ENCODE measurements at places on chromosomes 4 and X. TPM values are rescaled to one million over a fixed set of nuclear protein-coding genes. Genes with fewer than 3 reads are reported as not detected.

Gene NR0B1
- total RNA-seq, result 0.86 TPM

Gene CC2D2A
- total RNA-seq, result 26.8 TPM

Gene SFRP2
- total RNA-seq, result 3.2 TPM

Gene CENPVL2
- 1.4 TPM for total RNA-seq

Gene GPR143
- total RNA-seq, result 7.1 TPM

Gene TAPT1
- total RNA-seq, result 29.9 TPM

Gene ADH7
- not detected for total RNA-seq

Gene MSANTD1
- total RNA-seq, result 2.1 TPM

Gene KIAA1210
- not detected for total RNA-seq

Gene FAM149A
- total RNA-seq, result 13.5 TPM

Gene NLGN3
- total RNA-seq, result 5.9 TPM

Gene GDPD2
- 2.8 TPM for total RNA-seq

Gene ARMCX1
- 31.6 TPM for total RNA-seq

Gene SSX4
- total RNA-seq, result not detected

Gene SPATA4
- total RNA-seq, result 0.93 TPM

Gene TMSB15B
- 20.9 TPM for total RNA-seq

DNA sequence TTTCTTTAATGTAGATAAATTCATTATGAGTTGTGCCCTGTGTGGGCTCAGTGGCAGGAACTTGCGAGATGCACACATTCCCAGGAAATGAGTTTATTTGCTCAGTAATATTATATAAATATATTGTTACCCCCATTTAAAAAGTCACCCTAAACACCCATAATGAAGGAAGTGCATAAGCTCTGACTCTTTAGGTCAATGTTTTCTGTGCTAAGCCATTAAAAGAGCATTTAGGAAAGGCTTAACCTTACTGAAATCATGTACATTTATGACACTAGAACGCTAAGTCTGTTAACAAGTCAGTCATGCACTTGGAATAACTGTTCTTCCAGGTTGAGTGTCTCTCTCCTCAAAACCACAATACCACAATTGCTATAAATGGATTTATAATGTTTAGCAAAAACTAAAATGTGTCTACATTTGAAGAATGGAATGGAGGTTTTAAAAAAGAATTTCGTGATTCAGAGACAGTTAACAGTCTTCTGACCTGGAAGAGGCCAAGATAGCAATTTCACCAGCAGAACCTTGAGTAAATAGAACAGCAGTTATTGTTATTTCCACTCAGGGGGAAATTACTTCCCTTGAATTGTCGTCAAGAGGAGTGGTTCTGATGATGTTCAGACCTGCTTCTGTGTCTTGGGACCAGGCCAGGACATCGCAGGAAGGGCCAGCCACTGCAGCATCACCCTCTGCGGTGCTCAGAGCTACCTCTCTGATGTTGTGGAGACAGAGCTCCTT is 91.1 kb upstream of the VEGFC start:
- H3K27ac ChIP-seq, result no peak overlapping the region
- H3K36me3 ChIP-seq, result no peaks in the 10 kb centered on the region
- H3K4me3 ChIP-seq, result no peak overlapping the region
- no peak for DNase-seq
- H3K4me1 ChIP-seq, result peaks cover 4% of the 10 kb centered on the region

- H3K4me3 ChIP-seq, result no peak overlapping the region
- H3K36me3 ChIP-seq, result peaks cover 4% of the 10 kb centered on the region
- H3K27ac ChIP-seq, result no peak overlapping the region
- H3K27me3 ChIP-seq, result peaks cover 3% of the 10 kb centered on the region
- DNase-seq, result no peak
- peaks cover 2% of the 10 kb centered on the region for H3K4me1 ChIP-seq
These were observed 24.5 kb downstream of the ELF4 start for GRCh38 chrX:130085551-130086446.

DNA sequence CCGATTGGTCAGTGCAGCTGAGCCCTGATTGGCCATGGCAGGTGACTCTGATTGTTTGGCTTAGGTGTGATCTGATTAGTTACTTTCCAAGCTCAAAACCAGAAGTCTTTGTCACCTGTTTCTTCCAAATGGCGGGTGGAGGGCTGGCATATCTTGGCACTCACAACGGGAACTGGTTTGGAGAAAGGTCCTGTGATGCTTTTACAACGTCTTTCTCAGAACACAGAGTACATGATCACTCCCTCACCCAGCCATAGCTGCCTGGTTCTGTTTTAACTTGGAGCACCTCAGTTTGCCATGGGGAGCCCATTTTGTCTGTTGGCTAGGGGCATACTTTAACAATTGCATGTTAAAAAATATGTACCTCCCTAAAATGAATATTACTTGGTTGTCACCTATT is 13.0 kb upstream of the XK start:
- no peak overlapping the region for H3K27ac ChIP-seq
- no peaks in the 10 kb centered on the region for H3K36me3 ChIP-seq
- H3K4me1 ChIP-seq, result peaks cover 5% of the 10 kb centered on the region
- peaks cover 8% of the 10 kb centered on the region for H3K27me3 ChIP-seq
- H3K4me3 ChIP-seq, result no peak overlapping the region

DNA sequence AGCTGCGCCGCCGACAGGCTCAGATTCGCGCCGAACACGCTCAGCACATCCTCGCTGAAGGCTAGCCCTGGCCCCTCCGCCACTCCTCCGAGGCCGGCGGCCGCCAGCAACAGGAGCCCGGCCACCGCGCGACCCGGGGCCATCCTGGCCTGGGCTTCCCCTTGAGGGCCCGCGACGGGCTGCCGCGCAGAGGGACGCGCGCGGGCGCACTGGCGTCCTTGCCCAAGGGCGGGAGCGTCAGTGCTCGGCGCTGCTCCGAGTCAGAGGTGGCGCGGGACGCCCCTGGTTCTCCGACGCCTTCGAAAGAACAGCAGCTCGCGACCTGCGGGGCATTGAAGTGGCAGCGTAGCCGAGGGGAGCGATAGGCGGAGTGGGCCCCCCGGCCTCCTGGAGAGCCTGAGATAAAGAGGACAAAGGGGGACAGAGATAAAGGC is 745 bp downstream of the SLC39A8 start:
- peaks cover 9% of the 10 kb centered on the region for H3K4me1 ChIP-seq
- H3K4me3 ChIP-seq, result peak overlapping the region; percentile 77
- H3K27me3 ChIP-seq, result peaks cover 57% of the 10 kb centered on the region
- peak overlapping the region; percentile 89 for H3K27ac ChIP-seq

- no peak for DNase-seq
- no peaks in the 10 kb centered on the region for H3K27me3 ChIP-seq
- no peak overlapping the region for H3K27ac ChIP-seq
- no peaks in the 10 kb centered on the region for H3K36me3 ChIP-seq
These were observed 441.9 kb downstream of the INPP4B start for GRCh38 chr4:142404191-142404611.

GRCh38 chrX:152245213-152245612 is 106.8 kb upstream of the MAGEA10 start:
- no peaks in the 10 kb centered on the region for H3K27me3 ChIP-seq
- DNase-seq, result no peak
- H3K4me1 ChIP-seq, result no peaks in the 10 kb centered on the region
- no peaks in the 10 kb centered on the region for H3K36me3 ChIP-seq
- no peak overlapping the region for H3K4me3 ChIP-seq

GRCh38 chrX:48514126-48514806 is 5.5 kb downstream of the PORCN start:
- peaks cover 3% of the 10 kb centered on the region for H3K36me3 ChIP-seq
- no peak for DNase-seq

- no peak for DNase-seq
- H3K4me3 ChIP-seq, result no peak overlapping the region
- peaks cover 2% of the 10 kb centered on the region for H3K36me3 ChIP-seq
- peaks cover 1% of the 10 kb centered on the region for H3K4me1 ChIP-seq
These were observed 20.4 kb upstream of the SH3KBP1 start for GRCh38 chrX:19907794-19908193.

GRCh38 chr4:87219632-87220093 is 755 bp downstream of the KLHL8 start:
- H3K36me3 ChIP-seq, result no peaks in the 10 kb centered on the region
- DNase-seq, result peak; percentile 26
- H3K27ac ChIP-seq, result peak overlapping the region; percentile 98
- peaks cover 6% of the 10 kb centered on the region for H3K27me3 ChIP-seq
- peak overlapping the region; percentile 95 for H3K4me3 ChIP-seq
- peaks cover 8% of the 10 kb centered on the region for H3K4me1 ChIP-seq

DNA sequence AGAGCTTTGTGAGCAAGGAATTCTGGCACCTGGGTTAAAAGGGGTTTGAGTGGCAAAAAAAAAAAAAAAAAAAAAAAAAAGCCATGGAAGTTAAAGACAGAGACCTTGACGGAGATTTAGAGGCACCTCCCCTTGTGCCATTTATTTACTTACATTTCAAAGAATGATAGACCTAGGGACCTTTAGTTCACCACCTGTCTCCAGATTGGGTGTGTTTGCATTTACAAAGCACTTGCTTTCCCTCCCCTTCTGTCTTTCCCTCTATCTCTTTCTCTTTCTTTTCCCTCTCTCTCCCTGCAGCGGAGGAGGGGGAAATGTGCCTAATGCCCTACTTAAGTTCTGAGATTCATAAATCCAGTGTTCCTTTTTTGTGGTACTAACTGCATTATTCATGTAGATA is 116.0 kb downstream of the IQCM start:
- no peak overlapping the region for H3K27ac ChIP-seq
- H3K4me1 ChIP-seq, result no peaks in the 10 kb centered on the region
- no peak overlapping the region for H3K4me3 ChIP-seq
- no peak for DNase-seq
- H3K27me3 ChIP-seq, result no peaks in the 10 kb centered on the region

- H3K4me1 ChIP-seq, result peaks cover 13% of the 10 kb centered on the region
- H3K4me3 ChIP-seq, result no peak overlapping the region
- H3K36me3 ChIP-seq, result no peaks in the 10 kb centered on the region
- peaks cover 69% of the 10 kb centered on the region for H3K27me3 ChIP-seq
- no peak overlapping the region for H3K27ac ChIP-seq
- DNase-seq, result no peak
These were observed 222.1 kb downstream of the STIM2 start for GRCh38 chr4:27082776-27083175.

DNA sequence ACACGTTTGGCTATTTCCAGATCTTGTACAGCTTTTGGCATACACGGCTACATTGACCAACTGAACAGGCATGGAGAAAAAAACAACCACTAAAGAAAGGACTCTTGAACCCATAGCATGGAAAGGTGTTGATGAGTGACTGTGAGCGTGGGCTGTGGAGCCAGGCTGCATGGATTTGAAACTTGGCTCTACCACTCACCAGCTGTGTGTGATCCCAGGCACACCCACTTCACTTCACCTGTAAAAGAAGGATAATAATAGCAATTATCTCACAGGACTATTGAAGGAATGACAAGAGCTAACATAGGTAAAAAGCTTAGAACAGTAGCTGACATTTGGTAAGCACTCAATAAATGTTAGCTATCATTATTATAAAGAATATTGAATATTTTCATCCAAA is 301.7 kb upstream of the CPEB2 start:
- DNase-seq, result no peak
- H3K4me1 ChIP-seq, result no peaks in the 10 kb centered on the region
- no peak overlapping the region for H3K4me3 ChIP-seq
- no peaks in the 10 kb centered on the region for H3K27me3 ChIP-seq

GRCh38 chr4:38046727-38047489 is 86.7 kb downstream of the PTTG2 start:
- peaks cover 12% of the 10 kb centered on the region for H3K36me3 ChIP-seq
- H3K27me3 ChIP-seq, result no peaks in the 10 kb centered on the region
- H3K27ac ChIP-seq, result no peak overlapping the region
- H3K4me1 ChIP-seq, result no peaks in the 10 kb centered on the region
- no peak for DNase-seq

- no peak overlapping the region for H3K4me3 ChIP-seq
- no peak for DNase-seq
These were observed 56.2 kb upstream of the MAPK10 start for GRCh38 chr4:86416081-86416480.

DNA sequence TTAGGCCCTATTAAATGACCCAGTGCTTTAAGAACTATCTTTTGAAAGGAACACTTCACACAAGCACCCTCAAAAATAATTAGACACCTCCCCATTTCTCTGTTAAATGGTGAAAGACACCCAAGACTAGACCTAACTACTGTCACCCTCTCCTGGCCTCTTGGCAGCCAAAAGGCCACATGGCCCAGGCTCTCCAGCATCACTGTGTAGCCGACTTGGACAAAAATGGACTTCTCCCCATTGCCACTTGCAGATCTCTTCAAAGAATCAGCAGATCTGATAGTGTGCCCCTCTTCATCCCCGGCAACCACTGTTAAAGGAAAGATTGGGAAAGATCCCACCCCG is 2.0 kb downstream of the MID1IP1 start:
- H3K4me3 ChIP-seq, result peak overlapping the region; percentile 99
- H3K27me3 ChIP-seq, result no peaks in the 10 kb centered on the region
- H3K27ac ChIP-seq, result peak overlapping the region; percentile 86
- no peak for DNase-seq
- peaks cover 1% of the 10 kb centered on the region for H3K36me3 ChIP-seq
- H3K4me1 ChIP-seq, result peaks cover 18% of the 10 kb centered on the region

- H3K27ac ChIP-seq, result peak overlapping the region; percentile 27
- no peak overlapping the region for H3K4me3 ChIP-seq
- no peak for DNase-seq
- peaks cover 3% of the 10 kb centered on the region for H3K27me3 ChIP-seq
- H3K4me1 ChIP-seq, result peaks cover 17% of the 10 kb centered on the region
- peaks cover 20% of the 10 kb centered on the region for H3K36me3 ChIP-seq
These were observed 67.6 kb upstream of the HGFAC start for GRCh38 chr4:3374011-3374645.

DNA sequence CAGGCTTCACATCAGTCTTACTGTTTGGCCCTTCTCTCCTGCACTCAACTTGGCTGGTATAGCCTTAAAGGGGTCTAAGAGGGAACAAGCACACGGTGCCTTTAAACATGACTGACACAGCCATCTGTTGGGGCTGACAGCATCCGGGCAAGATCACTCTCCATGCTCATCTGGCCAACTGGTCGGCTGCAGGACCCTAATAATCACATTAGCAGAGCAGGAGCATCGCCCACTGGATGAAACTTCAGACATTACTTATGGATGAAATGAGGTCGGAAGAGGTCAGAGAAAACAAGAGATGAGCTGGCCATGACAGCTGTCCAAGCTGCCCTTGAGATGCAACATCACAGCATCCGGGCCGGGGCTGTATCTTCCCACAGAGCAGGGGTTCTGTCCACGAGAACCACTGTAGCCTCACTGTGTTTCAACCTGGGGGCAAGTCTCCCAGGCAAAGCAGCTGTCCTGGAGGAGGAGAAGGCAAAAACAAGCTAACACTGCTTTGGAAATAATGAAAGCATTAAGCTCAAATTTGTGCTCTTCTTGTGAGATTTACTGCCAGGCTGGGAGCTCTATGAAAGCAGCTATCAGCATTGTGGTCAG is 94.4 kb upstream of the TTC29 start:
- no peaks in the 10 kb centered on the region for H3K4me1 ChIP-seq
- H3K36me3 ChIP-seq, result no peaks in the 10 kb centered on the region
- no peak overlapping the region for H3K27ac ChIP-seq

GRCh38 chr4:183959319-183960045 is 54.4 kb downstream of the STOX2 start:
- H3K4me1 ChIP-seq, result peaks cover 14% of the 10 kb centered on the region
- H3K36me3 ChIP-seq, result peaks cover 2% of the 10 kb centered on the region
- no peak for DNase-seq
- no peak overlapping the region for H3K27ac ChIP-seq
- H3K27me3 ChIP-seq, result no peaks in the 10 kb centered on the region

Measured in progenitor cell of endocrine pancreas (in vitro differentiated cells).